T-helper 2 cell treated with Interferon-gamma antibody and Interleukin-4, amounts not matched to agents 5 μg/mL and 100 μg/mL, for 36 hours (primary cell): ENCODE measurements at places on chromosomes 16 and 17.

DNA sequence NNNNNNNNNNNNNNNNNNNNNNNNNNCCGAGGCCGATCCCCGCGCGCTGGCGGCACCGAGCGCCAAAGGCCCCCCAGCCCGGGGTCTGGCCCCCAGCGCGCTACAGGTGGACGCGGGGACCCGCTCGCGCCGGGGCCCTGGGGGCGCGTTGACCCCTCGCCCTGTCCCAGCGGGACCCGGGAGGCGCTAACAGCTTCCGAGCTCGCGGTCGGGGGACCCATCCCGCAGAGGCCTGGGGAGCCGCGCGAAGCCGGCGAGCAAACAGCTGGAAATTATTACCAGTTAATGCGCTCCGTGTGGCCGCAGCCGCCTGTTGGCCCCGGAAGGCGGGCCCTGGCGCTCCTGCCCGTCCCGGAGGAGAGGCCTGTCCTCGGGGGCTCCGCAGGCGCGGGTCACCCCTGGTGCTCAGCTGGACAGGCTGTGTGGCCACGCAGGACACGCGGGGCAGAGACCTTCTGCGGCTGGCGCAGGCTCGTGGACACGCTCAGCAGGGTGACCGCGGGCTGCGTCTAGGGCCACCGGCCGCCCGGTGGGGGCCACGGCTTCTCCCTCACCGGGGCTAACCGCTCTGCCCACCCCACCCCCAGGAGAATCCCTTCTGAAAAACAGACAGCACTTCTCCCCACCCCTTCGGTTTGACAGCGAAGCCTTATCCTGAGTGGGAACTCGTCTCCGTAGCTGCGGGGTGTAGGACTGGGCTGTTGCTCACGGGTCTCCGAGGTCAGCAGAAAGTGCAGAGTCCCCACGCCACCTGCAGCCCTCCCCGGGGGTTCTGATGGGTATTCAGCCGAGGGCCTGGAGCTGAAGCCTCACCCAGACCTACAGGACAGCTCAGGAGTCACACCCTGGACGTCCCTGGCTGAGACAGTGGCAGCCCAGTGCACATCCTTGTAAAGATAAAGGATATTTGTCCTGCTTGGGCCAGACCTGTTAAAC, 138.7 kb upstream of the RPH3AL start:
- peak; percentile 43 for DNase-seq

DNA sequence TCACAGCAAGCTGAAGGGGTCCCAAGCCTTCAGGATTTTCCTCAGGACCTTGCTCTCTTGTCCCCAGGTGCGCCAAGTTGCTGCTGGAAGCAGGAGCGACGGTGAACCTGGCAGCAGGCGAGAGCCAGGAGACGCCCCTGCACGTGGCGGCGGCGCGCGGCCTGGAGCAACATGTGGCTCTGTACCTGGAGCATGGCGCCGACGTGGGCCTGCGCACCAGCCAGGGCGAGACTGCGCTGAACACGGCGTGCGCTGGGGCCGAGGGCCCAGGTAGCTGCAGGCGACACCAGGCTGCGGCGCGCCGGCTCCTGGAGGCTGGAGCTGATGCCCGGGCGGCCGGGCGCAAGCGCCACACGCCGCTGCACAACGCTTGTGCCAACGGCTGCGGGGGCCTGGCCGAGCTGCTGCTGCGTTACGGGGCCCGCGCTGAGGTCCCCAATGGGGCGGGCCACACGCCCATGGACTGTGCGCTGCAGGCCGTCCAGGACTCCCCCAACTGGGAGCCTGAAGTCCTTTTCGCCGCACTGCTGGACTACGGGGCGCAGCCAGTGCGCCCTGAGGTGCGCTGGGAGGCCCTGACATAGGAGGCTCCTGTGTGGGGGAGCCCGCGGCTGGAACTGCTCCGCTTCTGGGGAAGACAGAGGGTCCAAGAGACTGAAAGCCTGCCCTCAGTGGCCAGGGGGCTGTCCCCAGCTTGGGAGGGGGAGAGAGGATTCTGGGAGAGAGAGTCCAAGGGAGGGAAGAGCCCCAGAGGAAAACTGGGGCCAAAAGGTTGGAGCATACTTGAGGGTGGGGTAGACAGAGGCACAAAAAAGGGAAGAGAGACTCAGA, 6.4 kb downstream of the ASB16 start:
- DNase-seq = no peak

DNA sequence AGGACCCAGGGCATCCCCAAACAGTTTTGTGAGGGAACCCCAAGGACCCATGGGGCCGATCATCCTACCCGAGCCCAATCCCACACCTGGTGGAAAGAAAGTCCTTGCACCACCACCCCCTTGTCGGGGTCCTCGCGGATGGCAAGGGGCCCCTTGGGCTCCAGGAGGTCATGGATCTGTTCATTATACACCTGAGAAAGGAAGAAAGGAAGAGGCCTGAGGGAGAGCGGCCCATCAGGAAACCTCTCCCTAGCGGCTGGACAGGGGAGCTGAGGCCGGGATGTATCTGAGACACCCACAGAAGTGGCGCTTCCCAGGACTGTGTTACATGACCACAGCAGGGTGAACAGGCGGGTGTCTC, 12.8 kb downstream of the KIF18B start:
- DNase-seq = no peak

- DNase-seq = no peak
Observed at GRCh38 chr17:48144976-48145798, 37.6 kb downstream of the SNX11 start.
